ENCODE measurements at places on chromosomes 2 and 18.

- no peak for DNase-seq
Measured at GRCh38 chr2:197677056-197677455, 1.7 kb upstream of the RFTN2 start.

DNA sequence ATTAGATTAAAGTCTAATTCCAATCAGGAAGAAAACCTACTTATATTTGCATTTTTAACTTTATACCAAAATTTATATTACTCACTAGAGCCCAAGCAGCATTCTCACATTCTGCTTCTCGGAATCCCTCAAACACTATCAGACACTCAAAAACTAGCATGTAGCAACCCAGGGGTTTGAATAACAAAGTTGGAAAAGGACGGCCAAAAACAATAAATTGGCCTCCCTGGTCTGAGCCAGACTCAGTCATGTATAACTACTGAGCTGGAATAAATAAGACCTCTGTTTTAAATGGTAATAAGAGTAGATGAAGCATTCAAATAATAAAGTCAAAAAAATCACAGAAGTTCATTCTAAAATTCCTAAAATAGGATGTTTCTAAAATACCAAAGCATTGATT lies 290.9 kb downstream of the IRS1 start:
- DNase-seq: no peak

- no peak for DNase-seq
Measured at GRCh38 chr2:209936106-209936666, 66.3 kb upstream of the RPE start.

GRCh38 chr2:180979749-180980105 lies 678 bp upstream of the UBE2E3 start:
- DNase-seq: no peak

DNA sequence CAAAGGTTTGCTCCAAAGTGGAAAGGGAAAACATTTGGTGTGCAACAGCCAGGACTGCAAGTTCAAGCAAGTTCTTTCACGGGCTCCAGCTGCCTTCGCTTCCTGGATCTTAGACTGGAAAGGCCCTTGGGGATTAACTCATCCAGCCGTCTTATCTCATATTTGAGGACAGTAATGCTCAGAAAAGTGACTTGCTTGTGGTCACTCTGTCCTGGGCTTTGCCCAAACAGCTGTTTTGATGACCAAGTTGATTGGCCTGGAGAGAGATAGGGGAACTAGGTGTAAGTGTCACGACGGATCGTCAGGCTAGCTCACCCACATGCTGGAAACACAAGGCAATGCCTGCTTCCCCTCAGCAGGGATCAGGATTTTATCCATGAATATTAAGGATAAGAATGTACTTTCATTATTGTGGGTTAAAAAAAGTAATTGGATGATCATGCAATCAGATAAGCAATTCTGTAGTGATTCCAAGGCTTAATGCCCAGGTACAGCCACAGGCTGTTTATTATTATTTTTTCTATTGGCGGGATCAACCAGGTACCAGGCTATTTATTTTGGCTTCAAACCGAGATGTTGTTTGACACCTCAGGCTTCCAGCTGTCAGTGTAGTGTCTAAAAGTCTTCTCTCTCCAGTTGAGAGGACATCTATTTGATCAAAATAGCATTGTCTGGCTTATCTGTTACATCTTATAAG lies 162.5 kb upstream of the EPAS1 start:
- no peak for DNase-seq

DNA sequence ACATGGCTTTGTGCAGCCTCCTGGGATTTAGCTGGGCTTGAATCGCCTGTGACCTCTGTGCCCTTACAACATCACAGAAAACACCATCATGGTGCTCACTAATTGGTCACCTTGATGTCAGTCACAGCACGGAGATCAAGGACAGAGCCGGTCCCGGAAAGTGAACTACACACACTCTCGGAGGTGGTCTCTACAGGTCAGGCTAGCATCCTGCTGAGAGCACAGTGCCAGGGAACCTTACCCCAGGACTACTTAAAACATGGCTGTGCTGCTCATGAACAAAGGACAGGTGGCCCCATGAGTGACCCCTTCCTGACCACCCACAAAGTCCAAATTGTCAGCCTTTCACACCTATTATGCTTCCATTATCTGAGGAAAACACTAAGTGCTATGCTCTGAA lies 1782.1 kb upstream of the CELF4 start:
- no peak for DNase-seq

DNA sequence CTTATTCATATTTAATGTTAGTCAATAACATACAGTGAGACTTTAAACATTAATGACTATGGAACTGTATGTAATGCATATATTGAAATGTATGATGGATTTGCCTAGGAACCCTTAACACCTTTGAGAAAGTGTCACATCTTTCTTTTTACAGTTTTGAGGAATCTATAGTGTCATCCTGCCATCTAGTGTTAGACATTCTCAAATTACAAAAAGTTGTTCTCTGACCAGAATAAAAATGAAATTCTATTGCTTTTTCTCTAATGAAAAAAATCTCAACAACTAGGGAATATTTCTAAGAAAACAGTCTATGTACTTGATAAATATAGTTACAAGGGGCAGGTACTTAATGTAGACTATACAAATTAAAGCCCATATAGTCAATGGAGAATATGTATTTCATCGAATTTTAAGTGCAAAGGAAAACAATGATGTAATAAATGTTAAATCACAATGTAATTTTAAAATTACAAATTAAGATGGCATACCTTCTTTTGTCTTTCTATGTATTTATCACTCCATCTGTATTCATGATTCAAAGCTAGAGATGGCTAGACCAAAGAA lies 5.1 kb upstream of the CALCRL start:
- DNase-seq: no peak

- no peak for DNase-seq
Measured at GRCh38 chr2:64732146-64732545, 78.4 kb upstream of the SERTAD2 start.

DNA sequence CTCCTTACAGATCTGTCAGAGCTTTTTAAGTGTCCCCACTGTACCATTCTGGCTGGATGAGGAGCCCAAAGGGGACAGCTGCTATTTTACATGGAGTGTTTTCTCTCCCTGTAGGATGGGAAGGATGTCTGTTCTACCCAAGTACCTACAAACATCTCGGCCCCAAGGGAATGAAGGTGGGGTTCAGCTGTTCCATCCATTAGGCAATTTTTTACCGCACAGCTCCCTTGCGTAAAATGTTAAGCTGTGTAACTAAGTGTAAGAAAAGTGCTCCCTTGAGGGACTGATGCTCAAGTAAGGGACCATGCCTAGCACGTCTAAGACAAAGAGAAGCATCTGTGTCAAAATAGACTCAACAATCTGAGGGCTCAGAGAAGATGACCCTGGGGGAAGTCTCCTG lies 180.3 kb downstream of the MYO5B start:
- DNase-seq: no peak
